Fibroblast of skin of scalp (primary cell): ENCODE measurements at places on chromosomes 5 and 9.

- peak; percentile 77 for DNase-seq
These were observed 311.5 kb downstream of the EFNA5 start for GRCh38 chr5:107359033-107359915.

DNA sequence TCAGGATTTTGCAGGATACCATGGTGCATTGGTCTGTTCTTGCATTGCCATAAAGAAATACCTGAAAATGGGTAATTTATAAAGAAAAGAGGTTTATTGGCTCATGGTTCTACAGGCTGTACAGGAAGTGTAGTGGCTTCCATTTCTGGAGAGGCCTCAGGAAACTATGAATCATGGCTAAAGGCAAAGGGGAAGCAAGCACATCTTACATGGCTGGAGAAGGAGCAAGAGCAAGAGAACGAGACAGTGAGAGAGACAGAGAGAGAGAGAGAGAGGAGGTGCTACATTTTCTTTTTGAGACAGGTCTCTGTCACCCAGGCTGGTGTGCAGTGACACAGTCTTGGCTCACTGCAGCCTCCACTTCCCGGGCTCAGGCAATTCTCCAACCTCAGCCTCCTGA lies 43.9 kb downstream of the P4HA2 start:
- DNase-seq, result peak; percentile 27

- no peak for DNase-seq
These were observed 124.9 kb downstream of the FANCC start for GRCh38 chr9:95192631-95193030.

- no peak for DNase-seq
These were observed 26.0 kb upstream of the FCN2 start for GRCh38 chr9:134854541-134854981.

GRCh38 chr9:134811673-134812342 lies 68.8 kb upstream of the FCN2 start:
- DNase-seq, result peak; percentile 98
